ENCODE measurements at places on chromosomes 16 and 17.

DNA sequence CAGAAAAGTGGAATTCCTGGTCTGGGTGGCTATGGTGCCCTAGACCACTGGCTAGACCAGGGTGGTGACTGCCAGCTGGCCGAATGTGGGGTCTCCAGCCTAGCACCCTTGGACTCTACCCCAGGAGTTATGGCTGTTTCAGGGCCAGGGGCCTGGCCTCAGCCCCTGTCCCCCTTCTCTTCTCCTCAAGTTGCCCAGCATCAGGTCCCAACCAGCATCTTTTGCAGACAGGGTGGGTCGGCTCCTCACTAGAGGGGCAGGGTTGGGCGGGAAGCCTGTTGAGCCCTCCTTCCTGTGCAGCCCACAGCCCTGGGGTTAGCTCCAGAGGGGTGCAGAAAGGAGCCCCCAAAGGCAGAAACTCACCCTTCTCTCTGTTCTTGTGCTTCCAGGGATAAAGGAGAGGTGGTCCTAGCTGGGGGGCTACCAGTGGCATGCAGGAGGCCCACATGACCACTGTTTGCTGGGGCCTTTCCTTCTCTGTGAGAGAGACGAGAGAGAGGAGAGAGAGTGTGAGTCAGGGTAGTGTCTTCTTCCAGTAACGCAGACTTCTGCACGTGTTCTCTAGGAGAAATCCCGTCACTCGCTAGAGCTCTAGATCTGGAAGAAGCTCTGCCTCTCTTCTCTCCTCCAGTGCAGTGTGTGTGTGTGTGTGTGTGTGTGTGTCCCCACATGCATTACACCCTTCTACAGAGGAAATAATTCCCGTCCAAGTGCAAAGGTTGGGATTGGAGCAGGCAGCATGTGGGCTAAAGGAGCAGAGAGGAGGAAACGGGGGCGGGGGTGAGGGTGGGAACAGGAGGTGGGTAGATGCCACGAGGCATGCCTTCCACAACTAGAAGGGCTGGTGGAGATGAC, 209.4 kb downstream of the SEC14L1 start:
- no peak for DNase-seq

DNA sequence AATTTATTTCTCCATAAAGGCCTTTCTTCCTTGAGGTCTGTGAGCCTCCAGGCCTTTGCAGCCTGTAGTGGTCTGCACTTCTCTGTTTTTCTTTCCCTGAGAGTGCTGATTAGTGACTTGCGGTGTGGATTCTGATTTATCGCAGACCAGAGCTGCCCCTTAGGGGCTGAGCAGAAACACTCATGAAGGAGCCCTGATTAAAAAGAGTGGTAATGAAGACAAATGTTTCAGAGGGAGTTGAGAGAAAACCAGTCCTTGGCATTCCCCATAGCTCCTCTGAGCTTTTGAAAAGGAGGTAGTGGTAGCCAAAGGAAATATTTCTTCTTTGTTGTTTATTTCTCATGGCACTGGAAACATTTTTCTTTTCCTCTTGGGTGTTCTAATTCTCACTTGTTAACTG, 268.1 kb upstream of the TBX2 start:
- no peak for DNase-seq

- DNase-seq: no peak
Observed at GRCh38 chr16:77944631-77945030, 77.7 kb upstream of the CLEC3A start.

GRCh38 chr17:49515196-49515770, 20.2 kb downstream of the NGFR start:
- no peak for DNase-seq

DNA sequence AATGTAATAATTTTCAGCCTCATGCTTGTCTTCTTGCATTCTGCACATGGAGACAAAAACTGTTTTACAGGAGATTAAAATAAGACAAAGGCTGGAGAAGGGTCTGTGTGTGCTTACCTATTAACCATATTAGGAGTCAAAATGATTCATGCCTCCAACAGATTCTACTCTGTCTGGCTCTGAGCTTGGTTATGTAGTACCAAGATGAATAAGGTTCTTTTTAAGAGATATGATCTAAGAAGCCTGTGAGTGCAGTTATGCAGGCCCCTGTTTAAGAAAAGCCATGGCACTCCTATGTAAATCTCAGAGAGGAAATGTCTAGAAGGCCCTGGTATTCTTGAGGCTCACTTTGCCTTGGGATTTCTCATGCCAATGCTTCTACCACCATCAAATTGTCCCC, 486.6 kb upstream of the CDH11 start:
- DNase-seq: no peak

GRCh38 chr16:27849621-27850020, 213.9 kb downstream of the GSG1L start:
- no peak for DNase-seq

DNA sequence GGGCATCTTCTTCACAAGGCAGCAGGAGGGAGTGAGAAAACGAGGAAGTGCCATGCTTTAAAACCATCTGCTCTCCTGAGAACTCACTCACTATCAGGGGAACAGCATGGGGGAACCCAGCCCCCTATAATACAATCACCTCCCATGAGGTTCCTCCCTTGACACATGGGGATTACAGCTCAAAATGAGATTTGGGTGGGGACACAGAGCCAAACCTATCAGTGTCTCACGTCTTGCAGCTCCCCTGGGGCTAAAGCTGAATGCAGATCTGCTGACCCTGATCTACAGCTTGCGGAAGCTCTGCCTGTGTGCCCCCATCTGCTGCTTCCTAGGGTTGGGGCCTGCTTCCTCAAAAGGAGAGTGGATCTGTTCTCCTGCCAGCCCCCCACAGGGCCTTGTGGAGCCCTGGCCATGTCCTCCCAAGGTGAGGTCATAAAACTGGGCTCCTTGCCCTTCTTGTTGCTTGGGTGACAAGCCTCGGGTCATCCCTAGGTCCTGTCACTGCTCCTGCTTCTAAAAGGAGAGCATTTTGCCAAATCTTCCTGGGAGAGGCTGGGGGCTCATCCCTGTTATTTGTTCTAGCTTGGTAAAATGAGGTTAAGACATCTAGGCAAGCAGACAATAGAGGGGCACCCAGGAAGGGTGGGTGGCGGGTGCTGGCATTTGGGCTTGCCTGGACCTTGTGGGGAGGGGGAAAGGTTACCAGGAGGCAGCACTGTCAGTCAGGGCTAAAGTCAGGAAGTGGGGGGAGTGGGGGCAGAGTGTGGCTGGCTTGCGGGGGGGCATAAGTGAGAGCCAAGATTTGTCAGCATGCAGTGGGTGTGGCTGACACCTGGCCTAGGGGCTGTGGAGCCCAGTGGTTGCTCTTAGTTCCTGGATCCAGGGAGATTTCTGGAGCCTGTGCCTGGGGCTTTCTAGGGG, 16.0 kb downstream of the KRT33A start:
- DNase-seq: peak; percentile 39

- no peak for DNase-seq
Observed at GRCh38 chr16:56421313-56421712, 4.0 kb downstream of the AMFR start.

- no peak for DNase-seq
Observed at GRCh38 chr17:2700030-2700490, 11.5 kb downstream of the CLUH start.

GRCh38 chr16:18979936-18980335, 3.8 kb upstream of the TMC7 start:
- DNase-seq: no peak

- no peak for DNase-seq
Observed at GRCh38 chr17:75091855-75092327, 4.1 kb downstream of the SLC16A5 start.

- DNase-seq: no peak
Observed at GRCh38 chr16:17159617-17160016, 311.1 kb downstream of the XYLT1 start.

- no peak for DNase-seq
Observed at GRCh38 chr16:13435873-13436474, 484.0 kb upstream of the ERCC4 start.

DNA sequence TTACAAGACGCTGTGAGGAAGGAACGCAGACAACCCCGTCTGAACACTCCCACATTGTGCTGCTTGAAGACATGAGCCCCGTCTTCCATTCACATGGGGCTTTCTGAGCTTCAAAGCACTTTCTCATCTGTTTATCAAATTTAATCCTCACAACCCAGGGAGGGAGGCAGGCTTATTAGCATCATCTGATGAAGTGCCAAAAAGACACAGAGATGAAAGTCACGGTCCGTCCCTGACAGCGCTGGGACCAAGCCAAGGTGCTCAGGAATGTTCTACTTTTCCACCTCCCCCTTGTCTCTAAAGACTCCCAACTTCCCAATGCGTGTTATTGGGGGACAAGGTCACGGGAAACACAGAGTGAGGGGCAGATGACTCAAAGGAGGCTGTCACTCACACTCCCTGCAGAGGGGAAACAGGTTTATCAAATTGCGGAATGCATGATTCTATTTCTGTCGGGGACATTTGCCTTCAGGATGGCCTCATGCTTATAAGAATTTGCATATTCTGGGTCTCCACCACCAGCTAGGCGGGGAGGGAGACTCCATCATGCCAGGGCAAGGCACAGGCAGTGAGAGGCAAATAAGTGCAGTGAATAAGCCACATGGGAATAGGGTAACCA, 10.7 kb downstream of the XYLT1 start:
- no peak for DNase-seq

DNA sequence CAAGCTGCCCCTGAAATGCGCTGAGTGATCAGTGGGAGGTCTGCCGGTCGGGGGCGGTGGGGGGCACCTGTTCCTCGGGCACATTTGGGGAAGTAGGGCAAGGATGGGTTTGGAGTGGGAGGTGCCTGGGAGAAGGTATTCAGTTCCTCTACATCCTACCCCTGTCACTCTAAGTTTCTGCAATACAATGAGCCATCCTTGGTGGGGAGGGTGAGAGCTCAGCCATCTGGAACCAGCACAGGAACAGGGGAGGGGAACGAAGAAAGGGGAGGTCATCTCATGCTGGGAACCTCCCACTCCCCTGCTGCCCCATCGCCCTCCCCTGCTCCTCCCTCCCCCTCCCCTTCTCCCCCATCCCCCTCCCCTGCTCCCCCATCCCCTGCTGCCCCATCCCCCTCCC, 4.2 kb downstream of the DPH1 start:
- no peak for DNase-seq

- no peak for DNase-seq
Observed at GRCh38 chr17:53646835-53647234, 175.9 kb upstream of the KIF2B start.

DNA sequence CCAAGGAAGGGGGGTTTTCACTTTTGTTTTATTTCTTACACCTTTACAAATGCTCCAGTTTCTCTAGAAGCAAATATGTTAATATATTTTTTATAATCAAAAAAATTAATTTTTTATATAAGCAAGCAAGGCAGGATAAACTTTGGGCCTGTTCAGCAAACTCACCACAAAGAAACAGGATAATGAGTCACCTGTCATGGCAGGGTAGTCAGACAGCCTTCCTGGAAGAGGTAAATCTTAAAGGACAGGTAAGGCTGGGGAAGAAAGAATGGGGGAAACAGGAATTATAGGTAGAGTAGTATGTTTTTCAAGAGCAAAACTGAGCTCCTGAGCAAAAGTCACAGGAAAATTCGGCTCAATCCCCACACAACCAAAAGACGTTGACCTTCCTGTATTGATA, 186.3 kb upstream of the SOX9 start:
- DNase-seq: no peak

GRCh38 chr16:82650804-82651203, 24.0 kb downstream of the CDH13 start:
- DNase-seq: no peak

DNA sequence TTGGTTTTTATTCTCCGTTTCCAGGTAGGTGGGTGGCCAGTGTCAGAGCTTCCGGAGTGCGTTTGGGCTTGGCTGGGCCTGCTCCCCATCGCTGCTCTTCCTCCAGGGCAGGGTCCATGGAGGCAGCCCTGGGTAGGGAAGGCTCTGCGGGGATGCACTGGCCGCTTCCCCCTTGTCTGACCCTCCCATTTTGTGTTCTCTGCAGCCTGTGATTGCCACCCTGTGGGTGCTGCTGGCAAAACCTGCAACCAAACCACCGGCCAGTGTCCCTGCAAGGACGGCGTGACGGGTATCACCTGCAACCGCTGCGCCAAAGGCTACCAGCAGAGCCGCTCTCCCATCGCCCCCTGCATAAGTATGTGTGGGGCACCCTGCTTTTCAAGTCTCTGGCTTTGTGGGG, 158.3 kb downstream of the NTN1 start:
- DNase-seq: no peak

DNA sequence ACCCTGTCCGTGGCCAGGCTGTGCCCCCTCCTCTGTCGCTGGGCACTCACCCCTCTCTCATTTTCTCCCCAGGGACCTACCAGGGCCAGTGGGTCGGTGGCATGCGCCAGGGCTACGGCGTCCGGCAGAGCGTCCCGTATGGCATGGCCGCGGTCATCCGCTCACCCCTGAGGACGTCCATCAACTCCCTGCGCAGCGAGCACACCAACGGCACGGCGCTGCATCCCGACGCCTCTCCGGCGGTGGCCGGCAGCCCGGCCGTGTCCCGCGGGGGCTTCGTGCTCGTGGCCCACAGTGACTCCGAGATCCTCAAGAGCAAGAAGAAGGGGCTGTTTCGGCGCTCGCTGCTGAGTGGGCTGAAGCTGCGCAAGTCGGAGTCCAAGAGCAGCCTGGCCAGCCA, 41.9 kb downstream of the JPH3 start:
- DNase-seq: no peak

DNA sequence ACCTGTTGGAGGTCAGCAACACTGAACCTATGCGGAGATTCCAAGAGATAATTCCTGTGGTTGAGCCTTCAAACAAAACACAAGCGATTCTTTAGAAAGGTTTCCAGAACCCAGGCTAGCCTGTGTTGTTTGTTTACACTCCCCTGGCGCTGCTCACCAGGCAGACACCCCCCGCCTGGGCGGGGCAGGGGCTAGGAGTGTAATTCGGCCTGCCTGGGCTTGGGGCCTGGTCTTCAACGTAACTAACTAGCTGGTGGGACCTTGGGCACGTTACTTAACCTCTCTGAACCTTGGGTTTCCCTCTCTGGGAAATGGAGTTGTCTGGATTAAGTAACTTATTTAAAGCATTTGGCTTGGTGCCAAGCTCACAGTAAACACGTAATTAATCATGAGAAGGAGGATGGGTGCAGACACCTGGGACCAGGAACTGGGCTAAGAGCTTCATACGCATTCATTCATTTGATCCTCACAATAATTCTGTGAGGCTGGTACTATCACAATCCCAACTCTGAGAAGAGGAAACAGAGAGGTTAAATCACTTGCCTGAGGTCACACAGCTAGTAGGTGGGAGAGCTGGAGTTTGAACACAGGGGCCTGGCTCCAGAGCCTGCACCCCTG, 7.6 kb upstream of the ARHGAP27 start:
- DNase-seq: no peak

- peak; percentile 17 for DNase-seq
Observed at GRCh38 chr16:14301169-14302030, 230.3 kb downstream of the MRTFB start.

DNA sequence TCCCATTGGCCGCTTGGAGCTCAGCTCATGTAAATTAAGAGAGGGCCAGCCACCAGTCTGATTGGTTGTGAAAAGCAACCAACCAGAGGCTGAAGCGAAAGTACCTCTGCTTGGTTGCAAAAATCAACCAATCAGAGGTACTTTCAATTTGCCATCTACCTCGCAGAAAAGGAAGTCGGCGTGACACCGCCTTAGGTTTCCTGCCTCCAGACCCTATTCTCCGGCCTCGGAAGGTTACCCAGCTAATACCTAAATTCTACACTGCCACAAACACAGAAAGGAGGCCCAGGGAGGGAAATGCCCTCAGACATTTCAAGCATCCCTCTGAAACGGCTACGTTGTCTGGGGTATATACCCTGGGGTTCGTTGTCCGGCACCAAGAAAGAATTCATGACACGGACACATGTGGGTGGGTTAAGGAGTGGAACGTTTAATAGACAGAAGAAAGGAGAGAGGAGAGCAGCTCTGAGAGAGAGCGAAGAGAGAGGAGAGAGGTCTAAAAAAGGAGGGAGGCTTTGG, 481.3 kb downstream of the TMEM114 start:
- no peak for DNase-seq
